ENCODE measurements at places on chromosomes 16 and 17.
A peak's percentile ranks its signal among the peaks of the same experiment; 100 is the strongest.

DNA sequence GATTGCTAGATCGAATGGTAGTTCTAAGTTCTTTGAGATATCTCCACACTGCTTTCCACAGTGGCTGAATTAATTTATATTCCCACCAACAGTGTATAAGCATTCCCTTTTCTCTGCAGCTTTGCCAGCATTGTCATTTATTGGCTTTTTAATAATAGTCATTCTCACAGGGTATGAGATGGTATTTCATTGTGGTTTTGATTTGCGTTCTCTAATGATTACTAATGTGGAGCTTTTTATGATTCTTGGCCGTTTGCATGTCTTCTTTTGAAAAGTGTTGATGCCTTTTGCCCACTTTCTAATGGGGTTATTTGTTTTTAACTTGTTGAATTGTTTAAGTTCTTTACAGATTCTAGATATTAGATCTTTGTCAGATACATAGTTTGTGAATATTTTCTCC is 36.5 kb upstream of the BCAS3 start:
- DNase-seq, result no peak

GRCh38 chr17:74532115-74532514 is 840 bp upstream of the CD300LB start:
- peak; percentile 54 for DNase-seq

- no peak for DNase-seq
These were observed 1060.2 kb upstream of the EEF2KMT start for GRCh38 chr16:6157806-6158205.

DNA sequence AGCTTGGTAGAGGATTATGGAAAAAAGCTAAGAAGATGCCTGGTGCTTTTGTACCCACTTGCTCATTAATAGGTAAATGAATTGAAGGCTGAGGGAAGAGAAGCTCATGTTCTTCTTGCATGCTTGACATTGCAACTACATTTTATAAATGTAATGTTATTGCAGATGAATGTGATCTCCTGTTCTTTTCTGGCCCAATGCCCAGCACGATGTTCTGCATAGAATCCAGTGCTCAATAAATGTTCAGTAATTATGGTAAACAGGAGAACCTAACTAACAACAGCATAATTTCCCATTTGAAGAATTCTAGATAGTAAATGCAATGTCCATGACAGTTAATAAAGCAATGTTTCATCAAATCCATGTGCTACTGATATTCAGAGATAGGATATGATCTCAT is 638.2 kb upstream of the SOX9 start:
- DNase-seq, result no peak

DNA sequence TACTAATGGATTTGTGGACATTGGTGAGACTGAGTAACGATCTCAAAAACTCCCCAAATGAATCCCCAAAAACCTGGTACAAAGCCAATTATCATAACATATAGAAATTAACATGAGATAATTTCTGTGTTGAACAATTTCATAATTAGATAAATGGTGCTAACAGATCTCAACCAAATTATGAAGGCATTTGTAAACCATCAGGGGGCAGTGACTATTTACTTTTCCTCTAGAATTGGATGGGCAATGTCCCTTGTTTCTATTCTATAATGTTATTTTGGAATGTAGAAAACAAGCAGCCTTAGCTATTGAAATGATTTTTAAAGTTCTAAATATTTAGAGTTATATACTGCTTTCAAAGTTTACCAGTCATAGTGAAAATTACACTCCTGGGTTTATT is 57.8 kb downstream of the MYH10 start:
- no peak for DNase-seq

DNA sequence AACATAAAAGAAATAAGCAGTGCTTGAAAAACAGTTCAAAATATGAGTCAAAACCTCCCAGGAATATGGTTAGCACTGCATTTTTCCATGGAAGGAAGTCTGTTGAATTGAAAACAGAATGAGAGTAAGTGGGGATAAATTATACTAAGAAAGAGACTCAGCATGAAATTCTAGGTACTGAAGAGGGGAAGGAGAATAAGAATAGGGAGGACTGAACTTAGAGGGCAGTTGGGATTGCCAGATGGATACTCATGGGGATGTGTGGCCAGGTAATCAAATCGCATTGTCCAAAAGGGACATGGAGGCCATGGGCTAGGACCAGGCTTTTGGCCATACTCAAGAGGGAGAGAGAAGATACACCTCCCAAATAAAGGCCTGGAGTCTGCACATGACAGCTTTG is 247.9 kb downstream of the CDH13 start:
- DNase-seq, result no peak

GRCh38 chr16:5918567-5919130 is 821.1 kb upstream of the EEF2KMT start:
- DNase-seq, result no peak

- DNase-seq, result no peak
These were observed 27.8 kb downstream of the TMEM204 start for GRCh38 chr16:1561266-1561665.

- no peak for DNase-seq
These were observed 2.4 kb downstream of the PRSS27 start for GRCh38 chr16:2717383-2718263.

DNA sequence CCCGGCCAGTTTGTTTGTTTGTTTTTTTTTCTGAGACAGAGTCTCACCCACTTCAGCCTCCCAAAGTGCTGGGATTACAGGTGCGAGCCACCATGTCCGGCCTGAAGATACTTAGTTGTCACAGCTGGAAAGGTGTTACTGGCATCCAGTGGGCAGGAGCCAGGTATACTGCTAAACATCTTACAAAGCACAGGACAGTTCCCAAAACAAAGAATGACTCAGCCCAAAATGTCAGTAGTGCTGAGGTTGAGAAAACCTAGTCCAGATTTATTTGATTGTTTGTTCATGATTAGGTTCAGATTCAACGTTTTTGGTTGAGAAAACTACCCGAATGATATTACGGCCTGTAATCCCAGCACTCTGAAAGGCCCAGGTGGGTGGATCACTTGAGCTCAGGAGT is 18.6 kb upstream of the RABEP1 start:
- DNase-seq, result no peak

- no peak for DNase-seq
These were observed 55.1 kb downstream of the ATP2C2 start for GRCh38 chr16:84423416-84423837.

- no peak for DNase-seq
These were observed 14.7 kb upstream of the FBXL20 start for GRCh38 chr17:39416141-39416540.

DNA sequence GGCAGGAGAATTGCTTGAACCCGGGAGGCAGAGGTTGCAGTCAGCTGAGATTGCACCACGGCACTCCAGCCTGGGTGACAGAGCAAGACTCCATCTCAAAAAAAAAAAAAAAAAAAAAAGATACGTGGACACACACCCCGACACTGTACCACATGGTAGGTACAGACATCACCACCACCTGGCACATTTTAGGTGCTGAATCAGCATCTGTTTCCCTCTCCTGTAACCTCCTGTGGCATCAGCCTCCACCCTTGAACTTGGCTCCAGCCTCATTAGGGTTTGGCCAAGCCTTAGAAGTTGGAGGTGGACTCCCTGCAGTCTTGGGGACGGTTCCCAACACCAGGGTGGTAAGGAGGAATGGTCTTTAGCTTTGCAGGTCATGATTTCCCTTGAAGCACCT is 46.0 kb downstream of the XYLT1 start:
- no peak for DNase-seq

DNA sequence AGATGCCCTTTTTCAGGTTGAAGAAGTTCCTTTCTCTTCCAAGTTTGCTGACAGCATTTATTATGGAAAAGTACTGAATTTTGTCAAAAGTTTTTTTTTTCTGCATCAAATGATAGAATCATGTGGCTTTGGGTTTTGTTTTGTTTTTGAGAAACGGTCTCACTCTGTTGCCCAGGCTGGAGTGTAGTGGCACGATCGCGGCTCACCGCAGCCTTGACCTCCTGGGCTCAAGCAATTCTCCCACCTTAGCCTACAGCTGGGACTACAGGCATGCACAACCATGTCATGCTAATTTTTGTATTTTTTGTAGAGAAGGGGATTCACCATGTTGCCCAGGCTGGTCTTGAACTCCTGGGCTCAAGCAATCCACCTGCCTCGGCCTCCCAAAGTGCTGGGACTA is 7.3 kb downstream of the CMTM4 start:
- DNase-seq, result no peak

GRCh38 chr16:53207810-53208752 is 153.3 kb downstream of the CHD9 start:
- DNase-seq, result peak; percentile 7

- no peak for DNase-seq
These were observed 185.6 kb upstream of the CIBAR2 start for GRCh38 chr16:85297881-85298280.

DNA sequence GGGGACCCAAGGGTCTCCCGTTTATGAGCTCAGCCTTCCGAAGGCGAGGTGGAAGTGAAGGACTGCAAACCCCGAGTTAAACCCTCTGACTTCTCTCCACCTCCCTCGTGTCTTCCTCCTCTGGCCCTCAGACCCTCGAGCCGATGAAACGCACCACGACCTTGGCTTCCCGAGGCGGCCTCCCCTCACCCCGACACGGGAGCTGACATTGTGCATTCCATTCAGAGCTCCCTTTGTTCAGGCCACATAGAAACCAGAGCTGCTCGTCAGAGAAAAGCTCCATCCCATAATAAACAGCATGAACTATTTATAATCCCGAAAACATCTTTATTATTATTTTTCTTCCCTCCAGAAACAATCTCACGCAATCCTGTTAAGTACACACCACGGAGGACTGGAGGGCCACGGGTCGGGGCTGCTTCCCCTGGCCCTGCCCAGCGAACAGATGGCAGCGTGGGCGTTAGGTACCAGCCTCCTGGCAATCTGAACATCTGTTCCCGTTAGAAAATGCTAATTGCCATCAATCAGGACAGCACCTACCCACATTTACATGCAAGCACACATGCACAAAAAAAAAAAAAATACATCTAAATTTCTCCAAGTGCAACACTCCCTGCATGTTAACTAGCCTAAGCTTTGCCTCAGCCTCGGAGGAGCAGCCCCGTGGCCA is 145.7 kb downstream of the RBFOX3 start:
- DNase-seq, result no peak

DNA sequence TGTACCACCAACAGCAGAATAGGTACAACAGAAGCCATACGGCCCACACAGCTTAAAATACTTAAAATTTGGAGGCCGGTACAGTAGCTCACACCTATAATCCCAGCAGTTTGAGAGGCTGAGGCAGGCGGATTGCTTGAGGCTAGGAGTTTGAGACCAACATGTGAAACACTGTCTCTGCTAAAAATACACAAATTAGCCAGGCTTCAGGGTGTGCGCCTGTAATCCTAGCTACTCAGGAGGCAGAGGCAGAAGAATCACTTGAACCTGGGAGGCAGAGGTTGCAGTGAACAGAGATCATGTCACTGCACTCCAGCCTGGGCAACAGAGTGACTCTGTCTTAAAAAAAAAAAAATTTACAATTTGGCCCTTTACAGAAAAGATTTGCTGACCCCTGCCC is 17.0 kb downstream of the GFOD2 start:
- DNase-seq, result no peak

DNA sequence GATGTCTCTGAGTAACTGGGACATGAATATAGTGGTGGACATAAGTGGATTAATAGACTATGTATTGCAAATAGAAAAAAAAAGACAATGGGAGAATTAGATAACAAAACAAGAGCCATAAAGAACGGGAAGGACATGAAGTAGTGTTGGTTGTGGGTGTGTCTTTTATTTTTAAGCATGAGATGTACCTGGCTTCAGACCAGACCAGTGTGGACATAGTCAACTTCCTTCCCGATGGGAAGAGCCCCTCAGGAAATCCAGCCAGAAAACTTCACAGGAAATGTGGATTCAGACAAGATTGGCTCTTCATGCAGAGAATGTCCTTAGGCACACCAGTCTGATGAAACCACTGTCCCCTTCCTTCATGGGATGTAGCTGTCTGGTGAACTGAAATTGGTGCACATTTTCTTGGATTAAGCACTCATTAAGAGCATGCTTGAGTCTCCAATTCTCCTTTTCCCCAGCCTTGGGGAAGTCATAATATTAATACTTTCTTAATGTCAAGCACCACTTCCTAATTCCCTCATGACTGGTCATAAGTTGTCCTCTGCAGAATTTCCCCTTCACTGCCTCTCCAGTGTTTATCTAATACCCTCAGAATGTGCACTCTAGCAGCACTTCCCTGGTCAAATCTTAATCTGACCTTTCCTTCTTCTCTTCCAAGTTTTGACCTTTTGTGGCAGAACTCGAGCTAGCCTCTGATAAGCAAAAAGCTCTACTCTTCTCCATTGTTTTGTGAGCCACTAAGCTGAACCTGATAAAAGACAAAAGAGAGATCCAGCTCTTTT is 350.6 kb upstream of the MAF start:
- no peak for DNase-seq

DNA sequence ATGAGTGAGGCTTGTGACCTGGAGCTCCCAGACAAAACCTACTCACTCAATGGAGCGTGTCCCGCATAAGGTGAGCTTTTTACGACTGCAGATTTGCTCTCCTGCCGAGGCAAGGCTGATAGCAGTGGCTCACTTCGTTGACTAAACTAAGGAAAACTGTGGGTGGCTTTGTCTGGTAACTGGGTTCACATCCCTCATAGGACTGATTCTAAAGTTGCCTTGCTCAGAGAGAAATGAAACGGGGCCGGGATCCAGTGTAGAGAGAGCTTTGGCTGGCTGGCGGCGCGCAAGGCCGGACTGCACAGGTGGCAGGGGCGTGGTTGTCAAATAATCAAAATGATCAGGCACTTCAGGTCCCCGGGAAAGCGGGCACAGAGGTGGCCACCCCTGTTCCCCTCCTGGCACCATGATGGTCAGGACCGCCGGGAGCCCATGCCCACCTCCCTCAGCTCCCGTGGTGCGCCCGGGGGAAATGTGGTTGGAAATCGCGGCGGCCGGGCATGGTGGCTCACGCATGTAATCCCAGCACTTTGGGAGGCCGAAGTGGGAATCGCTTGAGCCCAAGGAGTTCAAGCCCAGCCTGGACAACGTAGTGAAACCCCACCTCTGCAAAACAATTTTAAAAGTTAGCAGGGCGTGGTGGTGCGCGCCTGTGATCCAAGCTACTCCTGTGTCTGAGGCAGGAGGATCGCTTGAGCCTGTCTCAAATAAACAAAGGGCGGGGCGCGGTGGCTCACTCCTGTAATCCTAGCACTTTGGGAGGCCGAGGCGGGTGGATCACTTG is 26.6 kb upstream of the OR1F1 start:
- no peak for DNase-seq

DNA sequence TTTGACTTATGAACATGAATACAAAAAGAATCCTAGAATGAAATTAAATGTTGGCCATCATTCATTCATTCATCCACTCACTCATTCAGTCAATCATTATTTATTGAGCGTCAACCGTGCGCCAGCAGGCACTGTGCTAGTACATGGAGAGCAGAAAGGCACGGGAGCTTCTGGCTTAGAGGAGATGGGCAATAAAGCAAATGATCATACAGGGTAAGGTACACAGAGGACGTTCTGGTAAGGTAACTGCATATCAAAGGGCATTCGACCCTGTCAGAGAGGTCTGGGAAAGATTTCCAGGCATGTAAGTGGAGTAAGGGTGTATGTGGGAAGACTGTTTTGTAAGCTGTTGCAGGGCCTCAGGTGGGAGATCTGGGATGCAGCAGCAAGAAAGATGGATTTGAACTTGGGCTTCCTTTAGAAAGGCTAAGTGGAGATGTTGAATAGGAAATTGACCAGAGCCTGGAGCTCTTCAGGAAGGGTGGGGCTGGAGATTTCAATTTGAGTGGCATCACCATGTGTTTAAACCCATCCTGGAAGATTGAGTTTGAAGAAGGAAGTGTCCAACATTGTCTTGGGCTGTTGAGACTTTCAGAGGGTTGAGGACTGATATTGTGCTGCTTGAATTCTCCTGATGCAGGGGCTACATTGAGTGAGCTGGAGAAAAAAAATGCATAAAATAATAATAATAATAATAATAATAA is 2.8 kb upstream of the MSI2 start:
- no peak for DNase-seq
